ENCODE measurements at places on chromosomes 13 and 19. TPM values are rescaled to one million over a fixed set of nuclear protein-coding genes. Genes with fewer than 3 reads are reported as not detected.

The ZNRF4 gene
- not detected for total RNA-seq

The MEDAG gene
- 2.2 TPM for total RNA-seq

The SLC6A16 gene
- 2.3 TPM for total RNA-seq

The NPAS1 gene
- total RNA-seq: 0.05 TPM

The PLK5 gene
- not detected for total RNA-seq

The C19orf67 gene
- total RNA-seq: not detected

The PRR36 gene
- not detected for total RNA-seq

The ZNF816 gene
- total RNA-seq: 8.4 TPM

The MBD3L3 gene
- total RNA-seq: not detected

The MRPL4 gene
- total RNA-seq: 68.1 TPM

The SIGLEC5 gene
- 0.93 TPM for total RNA-seq

The TRIM13 gene
- total RNA-seq: 26.4 TPM

The ZNF737 gene
- 12.8 TPM for total RNA-seq

The UBA52 gene
- 730 TPM for total RNA-seq

The CGB2 gene
- not detected for total RNA-seq

The MEIS3 gene
- total RNA-seq: 0.63 TPM

The DHDH gene
- not detected for total RNA-seq

The PRR20E gene
- total RNA-seq: not detected

The DCT gene
- not detected for total RNA-seq

The DNAJC15 gene
- total RNA-seq: 17.8 TPM

The HCST gene
- not detected for total RNA-seq

The SLC39A3 gene
- 30.2 TPM for total RNA-seq

The TJP3 gene
- total RNA-seq: not detected

The CYP2A13 gene
- not detected for total RNA-seq

The CASP14 gene
- total RNA-seq: not detected

The IRGC gene
- not detected for total RNA-seq

The ZNF426 gene
- 8.8 TPM for total RNA-seq
